T-helper 17 cell (primary cell): ENCODE measurements at places on chromosomes 3 and 15. TPM values are rescaled to one million over a fixed set of nuclear protein-coding genes. Genes with fewer than 3 reads are reported as not detected.

- H3K4me1 ChIP-seq = no peaks in the 10 kb centered on the region
- DNase-seq = no peak
- no peak overlapping the region for H3K4me3 ChIP-seq
- no peak overlapping the region for H3K27ac ChIP-seq
Measured at GRCh38 chr3:69764861-69765260, 25.6 kb downstream of the MITF start.

GRCh38 chr3:98808071-98808470, 44.9 kb downstream of the ST3GAL6 start:
- peaks cover 7% of the 10 kb centered on the region for H3K36me3 ChIP-seq
- DNase-seq = no peak
- peaks cover 2% of the 10 kb centered on the region for H3K4me1 ChIP-seq

DNA sequence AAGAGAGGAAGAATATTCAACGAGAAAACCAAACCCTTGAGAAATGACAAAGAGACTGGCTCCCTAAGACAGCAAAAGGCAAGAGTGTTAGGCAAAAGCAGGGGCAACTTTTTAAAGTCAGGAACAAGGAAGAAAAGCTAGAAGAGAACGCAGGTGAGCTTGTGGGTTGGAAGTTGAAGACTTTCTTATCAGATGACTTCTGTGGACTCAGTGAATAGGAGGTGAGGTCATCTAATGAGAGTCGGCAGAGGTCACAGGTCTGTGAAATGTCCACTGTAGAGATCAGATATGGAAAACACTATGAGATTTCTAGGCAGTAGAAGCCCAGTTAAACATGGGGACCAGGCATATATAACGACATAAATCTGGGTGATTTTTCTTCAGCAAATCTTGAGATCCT, 27.2 kb upstream of the TNIK start:
- DNase-seq = no peak
- no peaks in the 10 kb centered on the region for H3K27me3 ChIP-seq
- no peaks in the 10 kb centered on the region for H3K4me1 ChIP-seq
- H3K36me3 ChIP-seq = no peaks in the 10 kb centered on the region

- no peaks in the 10 kb centered on the region for H3K36me3 ChIP-seq
- no peak overlapping the region for H3K27ac ChIP-seq
- no peak for DNase-seq
Measured at GRCh38 chr3:175433026-175433674, 574.0 kb downstream of the NAALADL2 start.

DNA sequence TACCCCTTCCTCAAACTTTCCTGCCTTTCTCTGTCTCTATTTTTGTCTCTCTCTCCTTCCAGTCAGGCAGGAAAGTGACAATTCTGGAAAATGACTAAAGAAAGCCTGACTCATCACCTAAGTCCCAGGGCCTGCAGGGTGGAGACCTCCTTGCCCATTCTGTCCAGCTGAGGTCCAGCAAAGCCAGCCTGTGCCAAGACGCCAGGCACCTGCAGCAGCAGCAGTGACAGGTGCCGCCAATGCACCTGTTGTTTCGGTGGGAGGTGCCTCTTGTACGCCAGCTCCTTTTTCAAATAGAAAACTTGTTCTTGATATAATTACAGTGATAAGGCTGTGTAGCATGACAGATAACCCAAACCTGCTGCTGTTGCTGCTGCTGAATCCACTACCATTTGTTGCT, 501.3 kb downstream of the NTRK3 start:
- H3K27ac ChIP-seq = no peak overlapping the region
- H3K4me3 ChIP-seq = no peak overlapping the region
- DNase-seq = no peak
- H3K36me3 ChIP-seq = peaks cover 2% of the 10 kb centered on the region
- H3K27me3 ChIP-seq = peaks cover 5% of the 10 kb centered on the region

- H3K27ac ChIP-seq = no peak overlapping the region
- peaks cover 2% of the 10 kb centered on the region for H3K36me3 ChIP-seq
Measured at GRCh38 chr3:121414924-121415323, 130.9 kb downstream of the POLQ start.

Gene CHP1
- 40.5 TPM for total RNA-seq

Gene ZNF639
- 68.9 TPM for total RNA-seq

- no peaks in the 10 kb centered on the region for H3K36me3 ChIP-seq
- H3K27ac ChIP-seq = no peak overlapping the region
- no peak overlapping the region for H3K4me3 ChIP-seq
- no peak for DNase-seq
- H3K27me3 ChIP-seq = peaks cover 37% of the 10 kb centered on the region
Measured at GRCh38 chr3:8665407-8665896, 20.9 kb upstream of the SSUH2 start.

DNA sequence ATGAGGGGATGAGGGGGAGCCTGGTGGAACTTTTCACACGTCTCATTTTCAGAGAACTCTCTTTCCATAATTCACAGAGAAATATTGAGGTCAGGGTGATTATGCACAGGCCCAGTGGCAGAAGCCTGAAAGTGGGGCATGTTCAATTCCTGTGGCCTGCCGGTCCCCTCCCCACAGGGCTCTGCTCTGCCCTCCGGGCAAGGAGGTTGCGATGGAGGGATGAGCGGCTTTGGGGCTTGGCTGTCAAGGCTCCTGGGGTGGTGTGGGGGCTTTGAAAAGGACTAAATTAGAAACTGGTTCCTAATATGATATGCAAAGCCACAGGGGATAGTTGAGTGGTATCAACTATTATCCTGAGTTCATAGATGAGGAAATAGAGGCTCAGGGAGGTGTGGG, 9.2 kb upstream of the KY start:
- no peak overlapping the region for H3K27ac ChIP-seq
- peaks cover 23% of the 10 kb centered on the region for H3K27me3 ChIP-seq
- H3K4me1 ChIP-seq = no peaks in the 10 kb centered on the region
- no peak overlapping the region for H3K4me3 ChIP-seq
- no peaks in the 10 kb centered on the region for H3K36me3 ChIP-seq

DNA sequence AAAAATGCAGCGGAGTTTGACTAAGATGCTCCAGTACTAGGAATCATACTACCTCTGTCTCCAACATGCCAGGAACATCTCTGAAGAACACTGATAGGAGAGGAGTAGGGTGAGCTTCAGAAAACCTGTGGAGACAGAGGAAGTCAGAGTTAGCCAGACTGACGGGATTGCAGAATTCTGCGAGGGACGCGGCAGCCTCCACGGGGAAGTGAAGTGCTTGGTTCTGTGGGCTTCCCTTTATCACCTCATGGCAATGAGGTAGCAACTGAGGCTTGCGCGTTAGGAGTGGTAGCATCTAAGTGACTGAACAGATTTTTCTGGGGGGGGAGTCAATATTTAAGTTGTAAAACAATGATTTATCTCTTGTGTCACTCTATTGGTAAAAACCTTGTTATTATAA, 226.3 kb downstream of the MCTP2 start:
- no peaks in the 10 kb centered on the region for H3K4me1 ChIP-seq
- peaks cover 6% of the 10 kb centered on the region for H3K36me3 ChIP-seq
- no peak overlapping the region for H3K4me3 ChIP-seq
- no peak overlapping the region for H3K27ac ChIP-seq
- no peaks in the 10 kb centered on the region for H3K27me3 ChIP-seq

DNA sequence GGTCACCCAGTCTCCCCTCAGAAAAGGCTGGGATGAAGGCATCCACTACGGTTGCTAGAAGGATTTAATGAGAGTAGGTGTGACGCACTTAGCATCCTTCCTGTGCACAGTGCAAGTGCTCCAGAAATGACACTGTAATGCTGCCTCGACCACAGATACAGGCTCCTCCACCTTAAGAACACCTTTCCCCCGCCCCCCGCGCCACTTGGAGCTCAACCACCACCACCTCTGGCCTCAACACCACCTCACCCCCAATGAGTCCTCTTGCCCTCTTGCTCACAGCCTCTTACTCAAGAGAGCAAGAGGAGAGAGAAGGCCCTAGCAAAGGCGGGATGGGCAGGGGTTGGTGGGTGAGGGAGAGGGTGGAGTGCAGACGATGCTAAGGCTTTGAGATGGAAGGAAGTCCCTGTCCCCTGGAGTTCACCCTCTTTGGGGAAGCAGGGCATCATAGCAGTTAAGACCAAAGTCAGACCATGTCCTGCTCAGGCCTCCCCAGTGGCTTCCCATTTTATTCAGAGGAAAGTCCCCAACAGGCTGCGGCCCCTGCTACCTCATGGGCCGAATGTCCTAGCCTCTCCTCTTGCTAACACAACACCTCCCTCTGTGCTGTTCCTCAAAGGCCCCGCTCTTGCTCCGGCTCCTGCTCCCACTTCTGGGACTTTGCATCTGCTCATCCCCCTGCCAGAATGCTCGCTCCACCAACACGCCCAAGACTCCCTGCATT, 8.3 kb downstream of the STARD5 start:
- no peak overlapping the region for H3K4me3 ChIP-seq
- peak overlapping the region; percentile 88 for H3K27ac ChIP-seq
- peaks cover 4% of the 10 kb centered on the region for H3K36me3 ChIP-seq
- H3K27me3 ChIP-seq = no peaks in the 10 kb centered on the region
- peaks cover 42% of the 10 kb centered on the region for H3K4me1 ChIP-seq
